CD4-positive, alpha-beta T cell (primary cell): ENCODE measurements at places on chromosomes 12 and 14.

DNA sequence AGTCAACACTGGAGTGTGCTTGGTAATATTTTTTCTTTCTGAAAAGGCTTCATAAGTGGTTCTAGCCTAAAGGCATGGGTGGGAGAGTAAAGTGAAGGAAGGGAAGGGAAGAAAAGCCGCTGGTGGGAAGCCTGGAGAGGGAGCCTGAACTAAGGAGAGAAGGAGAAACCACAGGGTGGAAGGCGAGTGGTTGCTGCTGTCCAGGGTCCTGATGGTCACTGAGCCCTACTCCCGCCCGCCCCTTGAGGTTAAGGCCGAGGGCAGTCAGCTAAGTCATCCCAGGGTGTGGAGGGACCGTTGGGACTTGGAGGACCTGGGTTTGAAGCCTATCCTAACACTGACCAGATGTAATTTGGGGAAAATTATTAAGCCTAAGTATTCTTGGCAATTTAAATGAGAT lies 189.1 kb downstream of the PIWIL1 start:
- DNase-seq = no peak

DNA sequence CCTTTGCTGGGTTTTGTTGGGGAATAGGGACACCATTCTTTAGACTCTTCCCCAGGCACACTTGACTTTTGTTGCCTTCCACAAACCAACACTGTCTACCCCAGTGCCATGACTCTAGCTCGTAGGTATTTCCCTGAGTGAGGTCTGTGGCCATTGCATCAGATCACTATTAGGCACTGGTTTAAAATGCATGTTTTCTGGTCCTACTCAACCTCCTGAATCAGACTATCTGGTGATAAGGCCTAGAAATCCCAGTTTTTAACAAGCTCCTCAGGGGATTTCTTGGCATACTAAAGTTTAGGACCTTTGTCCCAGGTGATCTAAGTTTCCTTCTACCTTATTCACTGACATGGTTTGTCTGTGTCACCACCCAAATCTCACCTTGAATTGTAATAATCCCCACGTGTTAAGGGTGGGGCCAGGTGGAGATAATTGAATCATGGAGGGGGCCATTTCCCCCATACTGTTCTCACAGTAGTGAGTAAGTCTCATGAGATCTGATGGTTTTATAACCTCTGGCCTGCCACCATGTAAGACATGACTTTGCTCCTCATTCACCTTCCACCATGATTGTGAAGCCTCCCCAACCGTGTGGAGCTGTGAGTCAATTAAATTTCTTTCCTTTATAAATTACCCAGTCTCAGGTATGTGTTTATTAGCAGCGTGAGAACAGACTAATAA lies 87.8 kb upstream of the PSMC1 start:
- no peak for DNase-seq

DNA sequence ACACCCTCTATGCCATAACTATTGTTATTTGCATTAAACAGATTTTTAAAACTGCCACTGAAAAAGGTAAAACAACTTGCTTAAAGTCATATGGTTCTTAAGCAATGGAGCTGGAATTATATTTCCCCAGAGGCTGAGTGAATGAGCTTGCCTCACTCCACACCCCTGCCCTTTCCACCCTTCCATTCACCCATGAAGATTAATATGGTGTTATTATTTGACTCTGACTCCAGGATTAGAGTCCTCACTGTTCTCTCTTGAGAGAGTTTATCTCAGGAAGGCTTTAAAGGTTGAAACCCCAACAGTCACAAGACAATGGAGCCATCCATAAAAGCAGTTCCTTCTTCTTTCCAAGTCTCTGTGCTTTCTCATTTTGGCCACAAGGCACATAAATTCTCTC lies 84.9 kb downstream of the RTN1 start:
- DNase-seq = no peak

- DNase-seq = no peak
These were observed 5.7 kb downstream of the SHMT2 start for GRCh38 chr12:57235017-57235727.

DNA sequence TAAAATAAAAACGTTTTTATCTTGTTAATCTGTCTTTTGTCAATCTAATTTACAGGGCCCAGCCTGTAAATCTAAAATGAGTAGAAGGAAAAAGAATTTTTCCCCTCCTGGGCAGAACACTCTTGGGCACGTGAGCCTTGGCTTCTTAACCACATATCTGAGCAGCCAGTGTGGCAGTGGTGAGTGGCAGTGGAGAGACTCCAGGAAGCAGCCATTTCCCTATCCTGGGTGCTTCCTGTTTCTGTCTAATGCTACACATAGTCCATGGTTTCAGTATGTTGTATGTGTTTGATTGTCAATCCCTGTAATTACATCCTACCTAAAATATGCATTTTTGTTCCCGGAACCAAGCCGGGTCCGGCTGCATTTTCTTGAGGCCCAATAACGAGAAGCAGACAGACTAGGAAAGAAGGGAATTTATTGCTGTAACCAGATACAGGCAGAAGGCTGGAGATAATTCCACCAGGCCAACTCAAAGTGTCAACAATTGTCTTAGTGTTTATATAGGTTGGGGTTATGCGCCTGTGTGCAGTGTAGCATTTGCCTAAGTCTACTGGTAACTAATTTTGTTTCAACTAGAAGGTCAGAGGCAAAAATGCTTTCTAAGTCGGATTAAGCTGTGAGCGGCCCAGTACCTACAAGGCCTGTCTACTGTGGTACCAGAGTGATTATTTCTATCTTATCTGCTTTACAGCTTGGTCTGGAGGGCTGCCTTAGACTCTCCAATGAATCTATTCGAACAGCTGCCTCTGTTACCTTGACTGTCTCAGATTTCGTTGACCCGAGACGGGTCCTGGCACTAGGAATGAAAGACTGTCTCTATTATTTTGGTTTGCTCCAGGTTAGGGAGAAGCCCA lies 82.4 kb upstream of the RESF1 start:
- peak; percentile 47 for DNase-seq

DNA sequence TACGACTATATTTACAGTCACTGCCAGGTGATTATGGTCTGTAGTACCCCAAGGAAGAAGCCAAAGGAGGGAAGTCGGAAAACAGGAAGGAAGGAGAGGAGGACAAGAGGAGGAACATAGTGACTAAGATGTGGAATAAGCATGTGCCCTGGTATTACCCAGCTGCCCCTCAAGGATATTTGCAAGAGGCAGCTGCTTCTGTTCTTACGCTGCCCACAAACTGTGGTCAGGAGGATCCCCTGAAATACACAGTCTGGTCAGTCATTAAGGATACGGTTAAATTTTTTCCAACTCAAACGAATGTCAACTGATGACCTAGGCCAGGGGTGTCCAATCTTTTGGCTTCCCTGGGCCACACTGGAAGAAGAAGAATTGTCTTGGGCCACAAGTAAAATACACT lies 126.5 kb downstream of the CMAS start:
- no peak for DNase-seq

- no peak for DNase-seq
These were observed 138.7 kb downstream of the LRIG3 start for GRCh38 chr12:58781609-58782008.

DNA sequence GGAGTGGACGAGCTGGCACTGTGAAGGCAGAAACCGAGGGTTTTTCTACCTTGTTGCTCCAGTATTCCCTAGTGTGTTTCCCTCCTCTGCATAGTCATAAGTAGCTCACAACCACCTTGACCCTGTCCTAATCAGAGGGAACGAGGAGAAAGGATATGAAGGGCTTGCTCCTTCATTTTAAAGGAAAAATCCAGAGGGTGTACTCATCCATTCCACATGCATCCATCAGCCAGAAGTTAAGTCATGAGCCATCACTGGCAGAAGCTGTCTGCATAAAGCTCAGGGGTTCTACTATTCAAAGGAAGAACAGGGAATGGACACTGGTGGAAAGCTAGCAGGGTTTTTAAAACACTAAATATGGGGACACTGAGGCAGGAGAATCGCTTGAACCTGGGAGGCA lies 84.3 kb upstream of the FOXN3 start:
- no peak for DNase-seq

- DNase-seq = no peak
These were observed 1016.4 kb downstream of the NRXN3 start for GRCh38 chr14:79186523-79186922.

DNA sequence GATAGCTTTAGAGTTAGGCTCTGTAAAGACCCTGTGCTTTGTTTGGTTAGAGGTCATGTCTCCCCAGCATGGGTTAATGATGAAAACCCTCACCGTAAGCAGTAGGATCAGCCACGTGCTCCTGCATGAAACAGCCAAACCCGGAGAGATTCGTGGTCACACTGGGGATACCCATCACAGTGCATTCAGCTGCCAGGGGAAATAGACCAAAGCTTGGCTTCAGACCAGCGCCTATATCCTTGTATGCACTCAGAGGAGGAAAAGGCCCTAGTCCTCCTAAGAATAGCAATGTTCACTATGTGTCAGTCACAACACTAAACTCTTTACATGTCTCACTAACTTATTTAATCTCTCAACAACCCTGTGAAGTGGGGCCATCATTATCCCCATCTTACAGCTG lies 16.3 kb downstream of the SPX start:
- DNase-seq = no peak

GRCh38 chr14:101235335-101236103 lies 325.8 kb upstream of the DIO3 start:
- DNase-seq = no peak

DNA sequence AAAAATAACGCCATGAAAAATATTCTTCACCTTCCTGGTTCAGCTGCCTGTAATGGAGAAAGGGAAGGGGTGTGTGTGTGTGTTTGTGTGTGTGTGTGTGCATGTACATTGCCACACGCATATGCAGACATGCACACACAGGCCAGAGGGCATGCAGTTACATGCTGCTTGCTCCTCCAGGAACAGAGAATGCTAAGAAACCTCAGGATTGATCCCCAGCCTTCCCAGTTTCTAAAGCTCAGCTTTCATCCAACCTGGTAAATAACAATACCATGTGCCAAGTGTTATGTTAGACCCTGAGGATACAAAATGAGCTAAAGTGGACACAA lies 241.7 kb downstream of the SPTSSA start:
- DNase-seq = no peak

GRCh38 chr14:96421236-96421635 lies 29.3 kb downstream of the AK7 start:
- DNase-seq = no peak

DNA sequence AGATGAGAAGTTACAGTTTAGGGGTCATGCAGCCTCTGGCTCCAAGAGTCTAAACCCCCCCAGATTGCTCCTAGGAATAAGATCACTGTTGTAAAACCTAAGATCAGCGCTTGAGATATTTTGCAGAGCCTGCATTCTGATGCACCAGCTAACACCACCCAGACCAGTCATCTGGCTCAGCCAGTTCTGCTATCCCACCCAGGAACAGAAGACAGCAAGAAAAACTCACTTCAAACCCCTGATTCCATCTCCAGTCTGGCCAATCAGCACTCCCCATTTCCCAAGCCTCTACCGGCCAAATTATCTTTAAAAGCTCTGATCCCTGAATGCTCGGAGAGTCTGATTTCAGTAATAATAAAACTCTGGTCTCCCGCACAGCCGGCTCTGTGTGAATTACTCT lies 158.6 kb downstream of the ZNF664 start:
- no peak for DNase-seq

DNA sequence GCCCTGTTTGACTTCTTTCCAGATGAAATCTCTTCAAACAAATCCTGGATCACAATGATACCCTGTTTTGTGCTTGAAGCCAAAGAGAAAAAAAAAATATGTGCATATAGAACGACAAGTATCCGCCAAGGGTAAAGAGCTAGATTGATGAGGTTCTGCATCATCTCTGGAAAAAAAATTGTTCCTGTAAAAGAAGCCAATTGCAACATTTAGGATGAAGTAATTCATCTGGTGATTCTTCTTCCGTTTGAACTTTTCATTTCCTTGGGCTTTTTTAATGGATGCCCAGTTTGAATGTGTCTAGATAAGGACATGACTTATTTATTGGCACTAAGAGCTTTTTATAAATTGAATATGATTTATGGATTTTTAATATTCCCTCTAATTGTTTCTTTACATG lies 38.1 kb upstream of the NPAS3 start:
- no peak for DNase-seq

- DNase-seq = no peak
These were observed 433.8 kb downstream of the FUT8 start for GRCh38 chr14:65846196-65846868.
